GM10248 (cell line): ENCODE measurements at places on chromosomes 3 and 15.

DNA sequence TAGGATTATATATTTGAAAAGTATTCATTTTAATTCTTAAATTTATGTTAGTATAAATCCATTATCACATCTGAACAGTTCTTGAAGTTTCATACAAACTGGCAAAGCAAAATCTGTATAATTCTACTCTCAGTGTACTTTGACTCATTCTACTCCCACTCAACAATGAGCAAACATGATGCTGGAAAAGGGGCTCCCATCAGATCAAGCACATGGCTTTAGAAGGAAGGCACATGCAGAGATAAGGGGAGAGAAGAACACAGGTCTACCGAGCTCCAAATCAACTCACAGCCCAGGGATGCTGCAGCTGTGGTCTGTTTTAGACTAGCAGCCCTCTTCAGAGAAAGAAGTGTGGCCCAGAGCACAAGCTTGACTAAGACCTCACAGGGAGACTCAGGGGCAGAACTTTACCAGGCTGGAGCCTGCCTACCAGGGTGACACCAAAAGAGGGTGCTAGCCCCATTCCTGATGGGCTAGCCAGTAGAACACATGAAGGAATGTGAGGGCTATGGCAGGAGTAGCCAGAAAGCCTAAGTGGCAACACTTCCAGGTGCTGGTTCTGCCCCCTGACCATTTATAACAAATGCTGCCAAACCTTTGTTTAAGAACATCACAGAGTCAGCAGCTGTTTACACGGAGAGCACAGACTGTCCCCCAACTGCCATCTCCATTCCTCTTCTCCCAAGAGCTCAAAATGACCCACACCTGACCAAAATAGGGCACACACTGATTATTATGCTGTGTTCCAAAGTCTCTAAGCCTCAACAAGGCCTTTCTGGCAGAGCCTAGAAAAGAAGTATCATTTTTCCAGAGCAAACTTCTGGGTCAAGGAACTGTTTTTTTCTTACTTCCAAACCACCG lies 19.5 kb downstream of the SEC22C start:
- DNase-seq: no peak

GRCh38 chr3:52279596-52279995 lies 1.1 kb upstream of the WDR82 start:
- no peak for DNase-seq

- no peak for DNase-seq
Measured at GRCh38 chr3:11185564-11186317, 31.4 kb downstream of the HRH1 start.

GRCh38 chr3:189338366-189338765 lies 166.6 kb downstream of the TPRG1 start:
- DNase-seq: no peak

DNA sequence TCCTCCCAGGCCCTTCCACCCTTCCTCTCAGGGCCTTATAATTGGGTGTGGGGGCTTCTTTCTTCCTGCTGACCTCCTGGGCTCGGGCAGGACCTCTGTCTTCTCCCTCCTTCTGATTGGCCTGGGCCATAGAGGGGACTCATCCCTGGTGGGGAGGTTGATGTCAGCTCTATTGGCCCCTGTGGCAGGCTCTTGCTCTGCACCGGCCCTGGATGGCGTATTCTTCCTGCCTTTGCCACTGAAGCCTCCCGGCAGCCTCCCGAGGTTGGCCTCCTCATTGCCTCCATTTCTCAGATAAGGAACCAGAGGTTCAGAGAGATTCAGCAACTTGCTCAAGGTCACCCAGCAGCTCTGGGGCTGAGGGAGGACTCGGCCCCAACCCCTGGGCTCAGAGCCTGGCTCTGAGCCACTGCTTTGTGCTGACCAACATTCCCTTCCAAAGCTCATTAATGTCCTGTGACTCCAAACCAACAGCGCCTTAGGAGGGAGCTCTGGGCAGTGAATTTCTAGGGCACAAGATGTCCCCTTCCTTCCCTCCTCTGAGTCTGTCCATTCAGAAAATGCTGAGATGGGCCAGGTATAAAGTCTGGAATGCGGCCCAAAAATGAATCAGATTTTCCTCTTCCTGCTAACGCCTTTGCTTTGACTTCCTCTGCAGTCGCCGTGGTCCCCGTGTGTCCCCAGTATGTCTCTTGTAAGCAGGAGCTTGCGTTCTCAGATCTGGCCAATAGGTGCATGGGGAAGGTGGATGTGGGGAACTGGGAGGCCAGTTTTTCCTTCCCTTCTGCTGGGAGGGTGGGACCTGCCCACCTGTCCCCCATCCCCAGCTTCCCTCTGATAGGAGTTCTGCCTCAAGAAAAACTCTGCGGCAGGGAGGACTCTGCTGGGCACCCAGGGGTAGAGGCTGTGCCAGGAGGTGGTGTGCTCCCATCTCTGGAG lies 74.2 kb downstream of the HMCES start:
- DNase-seq: no peak

DNA sequence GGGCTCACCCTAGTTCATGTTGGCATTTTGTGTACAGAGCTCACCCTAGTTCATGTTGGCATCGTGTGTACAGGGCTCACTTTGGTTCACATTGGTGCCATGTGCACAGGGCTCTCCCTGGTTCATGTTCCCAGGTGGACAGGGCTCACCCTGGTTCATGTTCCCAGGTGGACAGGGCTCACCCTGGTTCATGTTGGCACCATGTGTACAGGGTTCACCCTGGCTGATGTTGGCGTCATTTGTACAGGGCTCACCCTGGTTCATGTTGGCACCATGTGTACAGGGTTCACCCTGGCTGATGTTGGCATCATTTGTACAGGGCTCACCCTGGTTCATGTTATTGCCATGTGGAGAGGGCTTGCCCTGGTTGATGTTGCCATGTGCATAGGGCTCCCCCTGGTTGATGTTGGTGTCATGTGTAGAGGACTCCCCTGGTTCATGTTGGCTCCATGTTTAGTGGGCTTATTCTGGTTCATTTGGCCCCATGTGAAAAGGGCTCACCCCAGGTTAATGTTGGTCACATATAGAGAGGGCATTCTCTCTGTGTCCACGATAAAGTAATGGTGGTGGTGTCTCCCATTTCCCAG lies 31.7 kb upstream of the NR2C2 start:
- DNase-seq: no peak

GRCh38 chr3:14145670-14146380 lies 21.0 kb downstream of the TMEM43 start:
- no peak for DNase-seq

- no peak for DNase-seq
Measured at GRCh38 chr15:35958021-35958420, 412.1 kb upstream of the DPH6 start.

- no peak for DNase-seq
Measured at GRCh38 chr3:126019683-126020082, 50.7 kb downstream of the ROPN1B start.
